ENCODE measurements at places on chromosomes 2 and 18. TPM values are rescaled to one million over a fixed set of nuclear protein-coding genes. Genes with fewer than 3 reads are reported as not detected.

RNF138 gene
- 71.9 TPM for polyA plus RNA-seq

DNA sequence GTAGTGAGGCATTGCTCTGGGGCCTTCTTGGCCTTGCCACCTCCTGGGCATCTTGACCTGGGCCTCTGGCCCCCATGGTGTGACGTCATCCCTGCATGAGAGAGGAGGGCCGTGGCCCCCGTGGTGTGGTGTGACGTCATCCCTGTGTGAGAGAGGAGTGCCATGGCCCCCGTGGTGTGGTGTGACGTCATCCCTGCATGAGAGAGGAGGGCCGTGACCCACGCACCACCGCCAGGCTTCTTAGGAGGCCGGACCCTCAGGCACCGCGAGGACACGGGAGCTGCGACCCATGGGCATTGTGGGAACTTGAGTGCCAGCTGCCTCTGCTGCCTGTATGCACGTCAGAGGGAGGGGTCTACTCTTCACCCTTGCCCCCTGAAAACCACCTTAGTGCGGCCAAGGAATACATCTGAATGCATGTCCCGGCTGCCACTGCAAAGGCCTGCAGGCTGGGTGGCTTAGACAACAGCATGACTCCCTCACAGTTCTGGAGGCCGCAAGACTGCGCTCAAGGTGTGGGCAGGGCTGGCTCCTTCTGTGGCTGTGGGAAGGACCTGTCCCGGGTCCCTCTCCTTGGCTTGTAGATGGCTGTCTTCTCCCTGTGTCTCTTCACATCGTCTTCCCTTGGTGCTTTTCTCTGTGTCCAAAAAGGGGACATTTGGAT lies 20.8 kb upstream of the OTOS start:
- DNase-seq, result no peak

DNA sequence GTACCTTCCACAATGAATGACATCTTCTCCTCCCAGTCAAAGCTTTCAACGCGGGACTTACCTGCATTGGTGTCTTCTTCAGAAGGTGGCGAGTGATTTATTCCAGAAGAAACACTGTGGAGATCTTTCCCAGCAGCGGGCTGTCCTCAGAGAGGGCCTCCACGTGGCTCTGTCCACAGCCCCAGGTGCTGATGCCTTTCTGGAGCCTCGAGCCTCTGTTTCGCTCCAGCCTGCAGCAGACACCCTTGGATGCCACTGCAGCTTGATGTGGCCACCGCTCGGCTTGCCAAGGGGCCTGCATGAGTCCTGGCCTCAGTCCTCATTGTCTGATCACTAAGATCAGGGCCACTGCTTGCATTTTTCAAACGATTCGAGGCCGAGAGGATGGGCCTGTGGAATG lies 46.6 kb upstream of the GALR1 start:
- DNase-seq, result no peak

GRCh38 chr18:55633032-55633431 lies 45.0 kb upstream of the TCF4 start:
- DNase-seq, result no peak

INHA gene
- polyA plus RNA-seq, result 2.0 TPM

- DNase-seq, result no peak
Observed at GRCh38 chr2:118128826-118129225, 40.6 kb downstream of the INSIG2 start.

- no peak for DNase-seq
Observed at GRCh38 chr18:11526675-11527074, 82.7 kb upstream of the SLC35G4 start.

DNA sequence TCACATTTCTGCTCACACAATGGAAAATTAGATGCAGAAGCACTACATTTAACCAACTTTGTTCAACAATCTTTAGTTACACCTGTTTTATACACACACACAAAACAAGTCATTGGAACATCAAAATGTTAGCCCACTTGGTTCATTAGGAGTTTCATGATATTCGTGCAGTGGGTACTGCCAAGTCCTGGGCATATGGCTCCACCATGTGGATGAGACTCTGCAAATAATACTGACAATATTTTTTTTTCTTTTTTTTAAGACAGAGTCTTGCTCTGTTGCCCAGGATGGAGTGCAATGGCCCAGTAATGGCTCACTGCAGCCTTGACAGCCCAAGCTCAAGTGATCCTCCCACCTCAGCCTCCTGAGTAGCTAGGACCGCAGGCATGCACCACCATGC lies 34.5 kb upstream of the GRB14 start:
- no peak for DNase-seq

DNA sequence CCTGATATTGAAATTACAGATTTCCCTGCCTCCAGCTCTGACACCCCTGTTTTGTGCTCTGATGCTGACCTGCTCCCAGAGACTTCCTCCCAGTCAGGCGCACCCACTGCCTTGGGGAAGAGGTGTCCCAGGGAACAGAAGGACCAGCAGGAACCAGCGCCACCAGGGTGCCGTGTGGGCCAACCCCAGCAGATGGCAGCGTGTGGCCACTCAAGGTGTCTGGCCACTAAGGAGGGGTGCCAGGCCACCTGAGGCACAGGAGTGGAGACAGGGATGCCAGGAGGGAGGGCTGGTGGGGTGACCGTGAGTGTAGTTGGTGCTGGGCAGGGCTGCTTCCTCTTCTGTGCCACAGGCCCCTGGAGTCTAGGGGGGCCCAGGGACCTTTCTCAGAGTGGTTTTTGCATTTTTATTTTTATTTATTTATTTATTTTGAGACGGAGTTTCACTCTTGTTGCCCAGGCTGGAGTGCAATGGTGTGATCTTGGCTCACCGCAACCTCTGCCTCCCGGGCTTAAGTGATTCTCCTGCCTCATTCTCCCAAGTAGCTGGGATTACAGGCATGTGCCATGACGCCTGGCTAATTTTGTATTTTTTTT lies 56.0 kb downstream of the TEX44 start:
- no peak for DNase-seq

DNA sequence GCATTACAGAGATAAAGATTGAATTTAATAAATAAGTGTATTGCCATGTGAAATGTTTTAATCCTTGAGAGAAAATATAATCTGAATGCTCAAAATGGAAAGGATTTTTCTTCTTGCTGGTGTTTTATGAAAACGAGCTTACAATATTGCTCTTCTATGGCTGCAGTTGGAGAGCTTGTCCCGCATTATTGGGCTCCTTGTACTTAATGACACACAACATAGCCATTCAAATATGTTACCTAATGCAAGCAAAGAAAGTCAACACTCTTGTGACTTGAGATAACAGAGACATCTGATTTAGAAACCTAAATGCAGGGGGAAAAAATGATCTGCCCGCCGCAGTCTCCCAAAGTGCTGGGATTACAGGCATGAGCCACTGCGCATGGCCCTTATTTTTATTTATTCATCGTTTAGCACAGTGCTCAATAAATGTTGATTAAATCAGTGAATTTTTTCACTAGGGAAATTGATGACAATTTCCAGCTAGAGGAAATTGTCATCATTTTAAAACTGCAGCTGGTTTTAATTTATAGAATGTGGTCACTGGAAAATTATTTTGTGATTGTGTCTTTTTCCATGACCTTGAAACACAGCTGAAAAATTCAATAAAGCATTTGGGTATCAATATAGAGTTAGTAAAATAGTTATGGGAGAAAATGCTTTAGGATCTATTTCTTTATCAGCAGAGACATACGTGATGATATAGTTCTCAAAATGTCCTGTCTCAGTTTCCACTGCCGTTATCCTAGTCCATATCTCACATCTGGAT lies 2.4 kb upstream of the PRKD3 start:
- no peak for DNase-seq

CHRNA1 gene
- 3.7 TPM for polyA plus RNA-seq

CCDC148 gene
- 11.4 TPM for polyA plus RNA-seq

DNA sequence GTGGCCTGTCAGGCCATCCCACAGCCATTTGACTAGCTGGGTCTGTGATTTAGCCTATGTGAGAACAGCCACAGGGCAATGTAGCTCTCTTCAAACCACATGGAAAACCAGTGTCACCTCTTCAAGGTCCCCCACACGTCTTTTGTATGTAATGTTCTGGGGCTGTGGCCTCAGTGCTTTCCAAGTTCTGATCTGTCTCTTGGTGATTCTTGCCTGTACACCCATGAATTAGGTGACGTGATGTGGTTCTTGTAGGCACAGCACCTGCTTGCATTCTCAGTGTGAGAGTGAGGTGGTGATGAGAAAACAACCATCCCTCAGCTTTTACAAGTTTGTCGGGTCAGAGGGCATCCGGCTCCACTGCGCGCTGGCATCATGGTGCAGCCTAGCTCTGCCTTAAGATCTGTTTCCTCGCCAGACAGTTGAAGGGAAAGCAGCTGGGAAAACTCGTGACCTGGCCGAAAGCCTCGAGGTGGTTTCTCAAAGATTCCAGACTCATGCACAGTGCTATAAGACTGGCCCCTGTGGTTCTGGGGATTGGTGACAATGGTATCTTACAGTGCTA lies 125.8 kb downstream of the TANC1 start:
- DNase-seq, result no peak

- DNase-seq, result no peak
Observed at GRCh38 chr2:145573608-145574007, 1053.7 kb upstream of the ZEB2 start.

DNA sequence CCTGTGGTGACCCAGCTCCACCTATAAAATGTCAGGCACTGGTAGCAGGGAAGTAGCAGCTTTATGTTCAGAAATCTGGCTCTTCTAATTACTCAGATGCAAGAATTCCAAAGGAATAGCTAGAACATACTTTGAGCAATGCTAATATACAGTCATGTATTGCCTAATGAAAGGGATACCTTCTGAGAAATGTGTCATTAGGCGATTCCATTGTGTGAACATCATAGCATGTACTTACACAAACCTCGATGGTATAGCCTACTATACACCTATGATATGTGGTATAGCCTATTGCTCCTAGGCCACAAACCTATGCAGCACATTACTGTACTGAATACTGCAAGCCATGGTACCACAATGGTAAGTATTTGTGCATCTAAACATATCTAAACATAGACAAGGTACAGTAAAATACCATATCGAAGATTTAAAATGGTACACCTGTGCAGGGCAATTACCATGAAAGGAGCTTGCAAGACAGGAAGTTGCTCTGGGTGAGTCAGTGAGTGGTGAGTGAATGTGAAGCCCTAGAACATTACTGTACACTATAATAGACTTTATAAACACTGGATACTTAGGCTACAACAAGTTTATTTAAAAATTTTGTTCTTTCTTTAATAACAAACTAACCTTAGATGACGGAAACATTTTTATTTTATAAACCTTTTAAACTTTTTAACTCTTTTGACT lies 50.3 kb upstream of the ETAA1 start:
- no peak for DNase-seq

GRCh38 chr2:58158481-58158880 lies 82.6 kb downstream of the FANCL start:
- no peak for DNase-seq

DNA sequence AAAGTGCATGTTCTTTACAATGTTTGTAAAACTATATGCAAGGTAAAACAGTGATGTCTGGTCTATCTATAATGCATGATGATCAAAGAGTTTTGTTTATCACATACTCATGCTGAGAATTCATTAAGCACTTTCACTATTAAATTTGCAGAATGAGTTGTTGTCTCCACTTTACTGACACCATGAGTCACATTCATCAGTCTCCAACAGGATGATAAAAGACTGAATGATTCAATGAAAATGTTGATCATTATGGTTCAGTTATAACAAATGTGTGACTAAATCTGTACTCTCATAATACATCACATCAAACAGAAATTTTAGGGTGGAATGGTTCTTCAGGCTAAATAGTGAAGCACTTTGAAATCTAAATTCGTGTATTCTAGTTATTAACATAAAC lies 129.0 kb downstream of the ERBB4 start:
- no peak for DNase-seq

DNA sequence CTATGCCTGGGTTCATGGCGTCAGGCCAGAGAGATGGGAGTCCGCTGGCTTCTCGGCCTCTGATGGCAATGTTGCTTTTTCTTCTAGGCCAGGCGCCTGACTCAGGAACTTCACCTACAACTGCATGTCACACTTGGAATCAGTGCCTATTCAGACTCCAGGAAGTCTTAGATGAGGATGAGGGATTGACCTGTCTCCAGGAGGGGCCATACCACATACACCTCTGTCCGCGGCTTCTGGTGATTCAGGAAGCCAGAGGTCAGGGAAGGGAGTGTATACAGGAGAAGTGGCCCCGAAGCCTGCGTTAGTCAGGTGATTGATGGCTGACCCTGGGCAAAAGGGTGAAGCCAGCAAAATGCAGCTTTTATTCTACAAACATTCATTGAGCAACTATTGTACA lies 109.1 kb upstream of the RMDN2 start:
- no peak for DNase-seq

GRCh38 chr2:24856791-24857211 lies 63.2 kb downstream of the ADCY3 start:
- DNase-seq, result no peak

- DNase-seq, result no peak
Observed at GRCh38 chr2:56380861-56381260, 197.1 kb downstream of the CCDC85A start.

TFPI gene
- 39.0 TPM for polyA plus RNA-seq

- no peak for DNase-seq
Observed at GRCh38 chr2:196159221-196159892, 12.0 kb downstream of the STK17B start.

SAG gene
- 0.13 TPM for polyA plus RNA-seq

- no peak for DNase-seq
Observed at GRCh38 chr2:937530-937929, 13.1 kb upstream of the SNTG2 start.
